ENCODE measurements at places on chromosomes 2 and 18.

- no peak for DNase-seq
Measured at GRCh38 chr2:134244587-134244986, 9.3 kb upstream of the MGAT5 start.

GRCh38 chr2:128377071-128377910 is 58.6 kb upstream of the HS6ST1 start:
- DNase-seq, result no peak

DNA sequence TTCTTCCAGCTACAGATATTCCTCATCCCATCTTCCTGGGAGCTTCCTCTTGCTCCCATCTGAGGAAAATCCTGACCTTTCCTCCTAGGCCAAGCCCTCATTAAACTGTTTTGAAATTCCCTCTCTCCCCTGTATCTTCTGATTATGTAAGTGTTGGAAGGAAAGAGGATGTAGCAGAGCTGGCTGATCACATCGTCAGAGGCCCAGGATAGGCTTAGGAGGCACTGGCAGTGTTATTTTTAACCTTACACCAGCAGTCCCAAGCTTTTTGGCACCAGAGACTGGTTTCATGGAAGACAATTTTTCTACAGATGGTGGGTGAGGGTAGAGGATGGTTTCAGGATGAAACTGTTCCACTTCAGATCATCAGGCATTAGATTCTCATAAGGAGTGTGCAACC is 630.4 kb downstream of the EPHA4 start:
- DNase-seq, result no peak

GRCh38 chr2:64367444-64368232 is 86.3 kb upstream of the LGALSL start:
- no peak for DNase-seq

GRCh38 chr2:17544256-17544655 is 3.8 kb downstream of the VSNL1 start:
- no peak for DNase-seq

GRCh38 chr18:79470547-79470946 is 74.8 kb downstream of the NFATC1 start:
- no peak for DNase-seq

- DNase-seq, result no peak
Measured at GRCh38 chr2:96528700-96529375, 7.7 kb upstream of the ARID5A start.

GRCh38 chr2:151756820-151757219 is 22.5 kb upstream of the NEB start:
- no peak for DNase-seq

- no peak for DNase-seq
Measured at GRCh38 chr2:145609951-145610350, 1090.0 kb upstream of the ZEB2 start.

GRCh38 chr2:8457092-8457481 is 224.8 kb upstream of the ID2 start:
- no peak for DNase-seq

DNA sequence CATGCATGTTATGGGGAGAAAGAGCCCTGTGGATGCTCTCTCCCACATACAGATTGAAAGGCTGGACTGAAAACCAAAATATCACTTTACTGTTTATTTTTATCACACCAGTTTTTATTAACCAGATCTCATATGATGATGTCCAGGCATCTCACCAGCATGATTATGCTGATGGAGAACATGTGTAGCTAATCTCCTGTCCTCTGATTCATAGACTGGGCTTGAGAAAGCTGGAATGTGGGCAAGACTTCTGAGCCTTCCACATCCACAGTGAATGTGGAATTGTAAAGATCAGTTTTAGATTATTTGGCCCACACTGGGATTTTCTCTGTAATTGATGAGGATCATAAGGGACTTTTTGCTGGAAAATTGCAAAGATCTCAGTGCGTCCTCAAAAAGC is 137.9 kb downstream of the ICOS start:
- no peak for DNase-seq

GRCh38 chr2:152241948-152242729 is 66.6 kb upstream of the STAM2 start:
- DNase-seq, result no peak

- no peak for DNase-seq
Measured at GRCh38 chr2:183089192-183089851, 10.8 kb downstream of the DUSP19 start.

GRCh38 chr2:16112972-16113560 is 172.7 kb downstream of the MYCN start:
- no peak for DNase-seq

DNA sequence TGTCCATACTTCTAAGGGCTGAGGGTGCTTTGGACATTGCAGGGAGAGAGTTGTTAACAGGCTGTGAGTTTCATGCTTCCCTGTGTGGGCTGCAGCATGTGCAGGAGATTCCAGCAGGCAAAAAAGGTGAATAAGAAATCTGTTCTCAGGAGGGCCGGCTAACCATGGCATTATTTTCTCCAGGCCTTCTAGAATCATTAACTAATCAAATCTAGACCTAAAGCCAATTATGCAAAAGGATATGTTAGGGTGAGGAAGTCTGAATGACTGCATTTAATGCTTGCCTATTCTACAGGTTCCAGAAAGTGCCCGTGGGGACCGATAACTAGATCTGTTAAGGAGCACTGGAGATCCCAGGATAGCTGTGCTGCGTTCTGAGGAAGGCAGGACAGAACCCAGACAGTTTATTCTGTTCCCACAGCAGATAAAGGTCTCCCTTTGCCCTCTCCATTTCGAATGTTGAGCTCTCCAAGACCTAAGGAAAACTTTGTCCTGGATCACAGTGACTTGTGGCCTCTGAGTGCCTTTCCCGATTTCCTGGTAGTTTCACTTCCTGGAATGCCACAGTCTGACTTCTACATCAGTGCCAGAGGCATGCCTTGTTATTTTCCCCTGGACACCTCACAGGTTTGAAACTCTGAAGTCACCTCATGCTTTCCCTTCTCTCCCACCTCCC is 50.0 kb upstream of the ZFP36L2 start:
- no peak for DNase-seq

DNA sequence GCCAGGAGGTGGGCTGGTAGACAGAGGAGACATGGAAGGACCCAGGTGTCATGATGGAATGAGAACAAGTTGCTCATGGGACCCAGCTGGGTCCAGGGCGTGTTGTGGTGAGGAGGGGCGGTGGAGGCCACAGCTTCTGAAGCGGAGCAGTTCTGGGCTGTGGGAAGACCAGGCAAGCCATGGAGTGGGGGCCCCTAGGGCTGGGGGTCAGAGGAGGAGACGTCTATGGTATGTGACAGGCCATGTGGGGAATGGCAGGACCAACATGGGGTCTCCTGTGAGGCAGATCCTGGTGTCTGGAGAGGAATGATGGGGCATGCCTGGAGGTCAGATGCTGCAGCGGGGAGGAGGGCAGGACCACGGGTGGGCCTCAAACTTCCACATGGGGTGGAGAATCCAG is 16.9 kb downstream of the MYO7B start:
- DNase-seq, result no peak

- DNase-seq, result no peak
Measured at GRCh38 chr2:147197754-147198483, 646.9 kb upstream of the ACVR2A start.

GRCh38 chr2:227428731-227429285 is 41.1 kb upstream of the SCYGR1 start:
- no peak for DNase-seq

GRCh38 chr2:67561457-67561965 is 164.4 kb downstream of the ETAA1 start:
- peak; percentile 95 for DNase-seq

DNA sequence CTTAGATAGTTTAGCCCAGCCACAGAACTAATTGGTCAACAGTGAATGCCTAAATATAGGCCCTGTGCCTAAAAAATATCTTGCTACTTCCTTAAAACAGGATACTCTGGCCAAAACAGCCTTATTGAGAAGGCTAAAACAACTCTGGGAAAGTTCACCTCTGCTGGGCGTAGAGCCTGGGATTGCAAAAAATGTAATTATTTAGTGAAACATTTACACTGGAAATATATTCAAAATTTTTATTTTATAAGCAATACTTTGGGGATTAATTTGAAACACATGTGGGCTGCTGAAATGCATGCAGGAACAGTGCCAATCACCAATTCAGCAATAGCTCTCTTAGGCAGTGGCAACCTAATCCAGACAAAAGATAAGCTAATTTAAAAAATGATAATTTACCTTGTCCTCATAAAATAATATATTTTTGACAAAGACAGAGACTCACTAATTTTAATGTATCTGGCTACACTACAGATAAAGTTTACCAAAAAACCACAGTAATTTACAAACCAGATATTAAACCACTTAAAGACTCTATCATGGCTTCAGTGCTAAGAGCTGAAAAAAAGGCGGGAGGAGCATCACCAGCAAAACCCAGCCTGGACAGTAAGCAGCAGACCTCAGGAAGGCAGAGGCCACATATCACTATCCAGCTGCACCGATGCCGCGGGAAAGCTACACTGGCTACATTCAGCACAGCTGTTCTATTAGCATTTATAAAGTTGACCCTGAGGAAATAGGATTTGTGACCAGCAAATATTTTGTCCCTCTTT is 18.5 kb downstream of the TRAK2 start:
- DNase-seq, result no peak

DNA sequence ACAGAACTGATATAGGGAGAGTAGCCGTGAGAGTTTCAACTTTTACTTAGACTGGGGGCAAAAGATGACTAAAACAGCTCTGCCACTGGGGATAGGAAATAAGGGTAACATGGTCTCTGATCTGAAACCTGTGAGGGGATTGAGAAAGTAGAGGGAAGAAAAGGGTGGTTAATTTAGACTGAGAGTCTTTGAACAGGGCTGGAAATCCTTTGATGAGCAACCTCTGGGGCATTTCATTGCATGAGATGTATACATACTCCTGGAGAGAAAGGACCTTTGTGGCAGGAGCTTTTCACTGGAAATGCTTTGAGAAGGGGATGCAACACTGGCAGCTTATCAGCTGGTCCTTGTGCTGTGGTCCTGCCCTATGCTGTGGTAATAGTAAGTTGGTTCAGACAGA is 9.4 kb downstream of the GALNT1 start:
- no peak for DNase-seq

DNA sequence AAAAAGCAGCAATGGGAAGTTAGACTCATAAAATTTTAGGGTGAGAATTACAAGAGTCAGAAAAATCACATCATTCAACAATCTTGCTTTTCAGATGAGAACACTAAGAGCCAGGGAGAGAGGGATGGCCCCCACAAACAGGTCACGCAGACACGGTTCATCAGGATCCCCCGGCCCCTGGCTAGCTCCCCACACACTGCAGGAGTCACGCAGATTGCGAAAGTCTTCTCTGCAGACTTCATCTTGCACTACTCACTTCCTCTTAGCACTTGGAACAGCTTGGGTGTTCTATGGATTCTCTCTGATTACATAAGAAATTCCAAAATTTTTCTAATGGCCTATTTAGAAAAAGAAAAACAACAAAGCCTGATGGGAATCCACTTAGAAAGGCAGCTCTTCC is 21.6 kb upstream of the SULT1C2 start:
- no peak for DNase-seq

GRCh38 chr2:231169488-231169887 is 28.9 kb upstream of the ARMC9 start:
- no peak for DNase-seq

DNA sequence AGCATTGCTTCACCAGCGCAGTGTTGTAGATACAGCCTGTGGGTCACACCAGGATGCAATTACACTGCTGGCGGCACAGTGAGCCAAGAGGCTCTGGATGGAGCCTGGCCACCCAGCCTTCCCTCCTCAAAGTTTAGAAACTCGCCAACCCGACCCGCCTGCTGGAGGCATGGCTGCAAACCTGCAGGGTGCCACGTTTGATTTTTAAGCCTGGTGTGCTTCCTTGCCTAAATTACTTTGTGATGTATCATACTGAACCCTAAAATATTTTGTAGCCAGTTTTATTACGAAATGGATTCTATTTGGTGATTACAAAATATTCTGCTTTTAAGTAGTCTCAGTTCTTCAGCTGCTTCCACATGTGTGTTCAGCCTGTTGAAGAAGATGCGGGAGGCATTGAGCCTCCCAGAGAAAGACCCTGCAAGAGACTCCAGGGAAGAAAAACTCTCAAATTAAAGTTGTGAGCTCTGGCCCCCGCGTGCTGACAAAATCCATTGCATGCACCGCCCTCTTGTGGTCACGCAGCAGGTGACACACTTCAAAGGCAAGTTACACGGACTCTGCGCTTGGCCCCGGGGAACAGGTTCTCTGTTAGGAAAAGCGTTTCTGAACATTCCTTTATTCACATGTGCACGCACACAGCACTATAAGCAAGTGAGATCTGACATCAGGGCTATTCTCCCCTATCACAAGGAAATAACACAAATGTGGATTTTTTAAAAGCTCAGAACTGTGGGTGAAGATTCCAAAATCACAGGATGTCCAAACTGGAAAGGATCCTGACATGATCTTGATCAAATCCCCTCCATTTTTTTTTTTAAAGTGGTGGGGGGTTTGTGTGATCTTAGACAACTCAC is 63.0 kb upstream of the TWIST2 start:
- no peak for DNase-seq

GRCh38 chr2:206693399-206694137 is 24.6 kb downstream of the DYTN start:
- DNase-seq, result peak; percentile 43

DNA sequence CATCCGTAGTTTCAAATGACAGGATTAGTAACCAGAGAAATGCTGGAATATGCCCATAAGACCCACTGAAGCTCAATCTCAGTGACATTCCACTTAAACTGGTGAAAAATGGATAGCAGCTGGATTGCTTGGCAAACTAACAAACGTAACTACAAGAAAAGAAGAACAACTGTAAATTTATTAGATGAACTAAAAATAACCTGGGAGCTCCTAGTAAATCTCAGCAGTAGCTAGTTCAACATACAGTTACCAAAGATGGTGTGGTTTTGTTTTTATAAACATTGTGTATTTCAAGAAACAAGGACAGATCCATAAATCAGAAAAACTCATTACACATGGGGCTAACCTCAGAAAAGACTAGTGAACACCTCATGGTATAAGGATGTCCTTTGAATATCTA is 531.9 kb downstream of the XIRP2 start:
- DNase-seq, result no peak

DNA sequence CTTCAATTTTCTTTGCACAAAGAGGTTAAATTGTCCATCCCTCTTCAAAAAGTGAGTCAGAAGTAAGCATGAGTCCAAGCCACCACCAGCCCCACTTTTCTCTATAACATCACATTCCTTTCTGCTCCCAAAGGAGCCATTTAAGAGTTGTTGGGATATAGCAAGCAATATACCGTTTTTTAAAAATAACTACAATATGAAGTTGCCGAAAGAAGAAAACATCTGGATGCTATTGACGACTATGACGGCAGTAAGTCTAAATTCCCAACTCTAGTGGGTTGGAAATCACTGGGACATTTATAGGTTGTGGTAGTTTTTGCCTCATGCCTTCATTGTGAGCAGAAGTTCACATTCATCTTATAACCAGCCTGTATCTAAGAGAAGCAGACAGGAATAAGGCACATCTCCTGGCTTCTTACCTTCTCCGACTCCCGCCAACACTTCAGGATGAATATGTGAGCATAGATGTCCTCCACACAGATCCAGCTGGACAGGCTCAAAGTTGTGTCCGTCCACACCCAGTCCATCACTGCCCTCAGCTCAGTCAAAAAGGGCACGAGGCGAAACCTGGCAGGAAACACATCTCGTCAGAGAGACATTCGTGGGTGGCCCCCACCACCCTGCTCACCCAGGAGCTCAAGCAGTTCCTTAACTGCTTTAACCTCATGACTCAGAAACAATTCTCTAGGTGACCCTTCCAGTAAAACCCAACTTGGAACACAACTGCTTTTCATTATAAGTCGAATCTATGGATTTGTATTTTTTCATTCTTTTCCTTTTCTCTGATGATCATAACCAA is 163.6 kb downstream of the NAPG start:
- no peak for DNase-seq

GRCh38 chr2:30758191-30758651 is 49.0 kb downstream of the CAPN13 start:
- no peak for DNase-seq

GRCh38 chr18:72419914-72420313 is 124.2 kb downstream of the CBLN2 start:
- DNase-seq, result no peak
